Large intestine (tissue), 12 donors: ENCODE measurements at places on chromosomes 1 and 21. TPM values are rescaled to one million over a fixed set of nuclear protein-coding genes. Genes with fewer than 3 reads are reported as not detected.

The BSND gene
- not detected for polyA plus RNA-seq

The NLRP3 gene
- 0.78 TPM for polyA plus RNA-seq

The AMY2A gene
- not detected for polyA plus RNA-seq

The NFYC gene
- polyA plus RNA-seq: 66.0 TPM

The PRRX1 gene
- 3.3 TPM for polyA plus RNA-seq

The SYCP1 gene
- not detected for polyA plus RNA-seq

The FTCD gene
- 61.8 TPM for polyA plus RNA-seq

The MROH7 gene
- polyA plus RNA-seq: 25.1 TPM

The KCNA2 gene
- 1.2 TPM for polyA plus RNA-seq

The GNG4 gene
- 41.6 TPM for polyA plus RNA-seq

The OR2L3 gene
- polyA plus RNA-seq: not detected
